ENCODE measurements at places on chromosomes 5 and 9. TPM values are rescaled to one million over a fixed set of nuclear protein-coding genes. Genes with fewer than 3 reads are reported as not detected.

The PCDHGA11 gene
- 1.3 TPM for total RNA-seq

DNA sequence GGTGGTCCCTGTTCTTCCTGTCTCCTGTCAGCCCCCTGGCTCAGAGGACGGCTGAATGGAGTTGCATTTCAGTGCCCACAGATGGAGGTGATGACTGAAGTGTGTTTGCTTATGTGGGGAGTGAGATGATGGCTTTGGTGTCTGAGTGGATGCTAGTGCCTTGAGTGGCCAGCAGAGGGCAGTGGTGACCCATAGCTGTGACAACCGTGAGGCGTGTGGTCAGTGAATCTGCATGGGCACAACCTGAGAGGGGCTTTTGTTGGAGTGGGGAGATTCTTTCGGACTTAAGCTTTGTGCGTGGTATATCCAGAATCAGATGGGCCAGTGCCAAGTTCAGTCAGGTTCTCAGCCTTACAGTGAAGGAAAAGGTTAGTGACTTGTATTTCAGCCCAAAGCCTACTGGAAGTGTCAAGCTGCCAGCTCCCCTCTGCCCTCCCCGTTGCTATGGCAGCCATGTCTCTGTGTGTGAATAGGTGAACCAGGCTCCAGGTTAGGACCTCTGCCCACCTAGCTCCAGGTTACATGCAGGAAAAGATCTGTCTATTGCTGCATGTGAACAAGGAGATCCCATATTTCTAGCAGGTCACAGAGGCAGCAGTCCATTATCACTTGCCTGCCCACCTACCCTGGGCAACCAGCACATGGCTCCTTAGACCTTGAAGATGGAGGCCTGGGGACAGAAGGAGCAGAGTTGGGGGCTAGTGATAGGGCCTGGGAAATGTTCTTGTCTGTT lies 14.7 kb upstream of the CXXC5 start:
- peak; percentile 71 for DNase-seq

GRCh38 chr9:112863746-112864145 lies 26.9 kb downstream of the SLC46A2 start:
- DNase-seq: no peak

The MELK gene
- not detected for total RNA-seq

GRCh38 chr9:105842023-105842644 lies 147.8 kb downstream of the TMEM38B start:
- DNase-seq: no peak

- DNase-seq: no peak
These were observed 15.9 kb downstream of the SCAMP1 start for GRCh38 chr5:78376315-78376714.

DNA sequence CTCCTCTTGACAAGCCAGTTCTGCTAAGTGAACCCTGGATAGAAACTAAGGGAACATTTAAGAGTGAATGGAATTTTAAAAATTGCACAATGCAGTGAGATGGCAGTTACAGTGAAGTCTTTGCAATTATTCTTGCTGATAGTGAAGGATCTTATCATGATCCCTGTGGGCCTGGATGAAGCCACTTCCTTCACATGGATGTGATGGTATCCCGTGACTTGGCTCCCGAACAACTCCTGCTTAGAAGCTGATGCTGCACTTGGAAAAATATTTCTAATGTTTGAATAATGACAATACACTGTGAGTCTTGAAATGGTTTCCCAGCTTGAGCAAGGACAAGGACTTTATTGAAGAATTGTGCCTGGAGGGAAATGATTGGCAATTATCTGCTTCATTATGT lies 49.2 kb upstream of the NTRK2 start:
- DNase-seq: peak; percentile 44

The LHX6 gene
- 5.3 TPM for total RNA-seq

GRCh38 chr9:118985851-118986250 lies 383.4 kb downstream of the BRINP1 start:
- DNase-seq: no peak

- peak; percentile 70 for DNase-seq
These were observed 303.2 kb downstream of the ACTL7B start for GRCh38 chr9:108552459-108553040.

The OTULINL gene
- total RNA-seq: 20.4 TPM

DNA sequence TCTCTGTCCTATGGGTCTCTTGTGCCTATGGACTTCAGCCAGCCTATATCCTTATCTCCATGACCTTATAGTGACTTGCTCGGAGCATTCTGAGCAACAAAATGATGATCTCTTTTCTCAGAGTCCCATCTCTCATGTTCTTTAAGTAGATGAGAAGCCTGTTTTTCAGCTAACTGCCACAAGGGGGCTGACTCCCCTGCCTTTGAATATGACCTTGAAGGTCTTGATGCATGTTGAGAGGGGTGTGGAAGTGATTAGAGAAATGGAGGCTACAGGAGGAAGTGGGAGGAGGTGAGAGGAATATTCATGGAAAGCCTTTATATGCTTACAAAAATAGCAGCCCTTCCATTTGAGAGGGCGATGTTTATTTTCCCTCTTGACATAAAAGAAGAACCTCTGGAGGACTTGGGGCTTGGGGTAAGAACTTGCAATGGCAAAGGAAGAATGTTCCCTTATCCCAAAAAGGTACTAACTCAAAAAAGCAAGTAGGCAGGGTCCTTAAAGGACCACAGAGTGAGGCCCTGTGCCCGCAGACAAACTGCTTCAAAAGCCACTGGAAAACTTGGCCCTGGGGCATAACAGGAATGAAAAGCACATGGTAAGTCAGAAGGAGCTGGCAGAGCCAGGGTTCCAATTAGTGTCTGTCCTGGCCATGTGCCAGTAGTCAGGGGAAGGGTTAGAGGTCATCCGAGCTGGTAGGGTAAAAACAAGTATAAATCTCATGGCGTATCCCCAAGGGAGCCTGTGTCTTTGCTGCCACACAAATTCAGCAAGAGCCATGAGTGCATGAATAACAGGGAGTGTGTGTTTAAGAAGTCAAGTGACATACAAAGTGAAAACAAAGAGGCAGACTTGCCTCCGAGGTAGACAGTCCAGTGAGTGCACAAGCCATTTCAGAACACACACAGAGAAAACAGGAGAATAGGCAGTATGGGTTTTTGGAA lies 39.1 kb downstream of the FGD3 start:
- DNase-seq: peak; percentile 38

DNA sequence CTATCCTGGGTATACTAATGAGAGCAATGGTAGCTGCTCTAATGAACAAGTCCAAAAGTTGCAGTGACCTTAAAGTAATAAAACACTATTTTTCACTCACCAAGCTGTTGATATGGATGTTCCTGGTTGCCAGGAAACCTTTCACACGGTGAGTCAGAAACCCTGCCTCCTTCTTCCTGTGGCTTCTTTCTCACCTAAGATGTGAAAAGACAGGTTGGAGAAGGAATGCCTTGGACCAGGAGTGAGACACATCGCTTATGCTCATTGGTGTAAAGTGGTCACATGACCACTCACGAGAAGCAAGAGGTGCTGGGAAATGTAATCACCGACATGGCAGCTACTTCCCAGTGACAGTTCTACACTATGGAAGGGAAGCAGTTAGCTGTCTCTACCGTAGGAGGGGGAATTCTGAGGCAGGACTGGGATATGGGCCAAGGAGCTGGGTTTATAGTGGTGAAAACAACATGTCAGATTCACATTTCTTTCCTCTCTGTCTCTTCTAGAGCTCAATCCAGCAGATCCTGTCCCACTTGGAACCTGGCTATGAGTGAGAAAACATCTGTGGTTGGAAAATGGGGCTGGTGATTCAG lies 320.4 kb upstream of the KLF4 start:
- DNase-seq: no peak

DNA sequence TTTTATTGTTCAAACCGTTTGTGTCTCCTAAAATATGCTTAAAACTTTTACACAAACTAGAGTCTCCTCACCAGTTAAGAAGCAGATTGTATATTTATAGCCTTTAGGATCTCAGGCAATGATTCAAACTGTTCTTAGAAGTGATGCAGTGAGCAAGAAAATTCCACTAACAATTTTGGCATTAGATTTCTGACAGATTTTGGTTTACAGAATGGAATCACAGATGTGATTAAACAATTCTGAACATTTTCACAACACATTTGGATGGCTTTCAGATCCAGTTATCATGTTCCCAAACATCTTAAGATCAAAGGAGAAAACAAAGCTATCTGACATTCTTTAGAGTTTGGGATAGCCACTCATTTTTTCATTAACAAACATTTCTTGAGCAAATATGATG lies 181.7 kb upstream of the RIOK2 start:
- no peak for DNase-seq

- DNase-seq: no peak
These were observed 108.6 kb upstream of the MINAR2 start for GRCh38 chr5:129639331-129639730.

GRCh38 chr5:998246-999031 lies 10.2 kb upstream of the NKD2 start:
- peak; percentile 13 for DNase-seq

GRCh38 chr5:1481266-1481958 lies 36.2 kb upstream of the SLC6A3 start:
- DNase-seq: no peak

The HMHB1 gene
- not detected for total RNA-seq

The PAEP gene
- not detected for total RNA-seq

The PLAC8L1 gene
- total RNA-seq: not detected

GRCh38 chr5:142976861-142977260 lies 206.7 kb downstream of the ARHGAP26 start:
- DNase-seq: no peak

The NTRK2 gene
- 1.4 TPM for total RNA-seq

DNA sequence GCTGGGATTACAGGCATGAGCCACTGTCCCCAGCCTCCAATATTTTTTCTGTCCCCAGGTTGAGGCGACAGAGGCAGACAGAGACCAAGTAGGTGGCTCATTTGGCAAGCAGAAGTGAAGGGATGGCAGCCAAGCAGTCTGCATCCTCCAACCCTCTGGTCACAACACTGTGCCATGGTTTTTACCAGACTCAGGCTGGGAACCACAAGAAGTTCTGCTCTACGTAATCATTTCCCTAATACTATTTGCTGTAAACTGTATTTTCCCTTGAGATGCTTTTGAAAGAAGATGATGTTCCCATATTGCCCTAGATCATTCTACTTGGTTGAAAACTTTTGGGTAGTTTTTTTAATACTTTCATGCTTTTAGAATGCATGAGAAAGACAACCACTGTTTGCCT lies 40.5 kb downstream of the PTTG1 start:
- no peak for DNase-seq

DNA sequence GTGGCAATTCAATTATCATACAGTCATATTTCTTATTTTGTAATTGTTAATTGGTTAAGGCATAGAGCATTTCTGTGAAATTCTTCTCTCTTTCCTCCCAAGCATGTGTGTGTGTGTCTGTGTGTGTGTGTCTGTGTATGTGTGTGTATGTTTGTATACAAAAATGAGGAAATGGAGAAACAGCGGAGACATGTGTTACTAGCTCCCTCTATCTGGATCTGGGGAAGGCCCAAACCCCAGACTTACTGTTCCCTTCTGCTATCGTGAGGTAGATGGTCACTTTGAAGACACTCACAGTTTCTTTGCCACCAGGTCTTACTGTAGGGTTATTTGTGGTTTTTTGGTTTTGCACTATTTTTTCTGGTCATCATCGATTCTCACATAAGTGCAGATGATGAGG lies 11.4 kb upstream of the C5orf63 start:
- DNase-seq: no peak

DNA sequence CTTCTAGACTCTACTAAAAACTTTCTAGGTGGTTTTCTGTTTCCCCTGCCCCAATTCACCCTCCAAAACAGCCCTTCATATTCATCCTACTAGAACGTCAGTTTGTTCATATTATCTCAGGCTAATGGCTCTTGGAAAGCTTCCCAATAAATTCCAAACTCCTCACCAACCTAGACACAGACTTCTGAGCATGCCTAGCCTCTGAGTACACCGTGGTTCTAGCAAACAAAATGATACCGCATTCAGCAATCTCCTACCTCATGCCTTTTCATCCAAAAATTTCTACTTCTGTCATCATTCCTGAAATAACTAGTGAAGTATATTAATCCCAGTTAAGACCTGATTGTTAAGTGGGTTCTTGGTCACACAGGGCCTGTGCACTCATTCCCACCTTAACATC lies 46.5 kb upstream of the NR5A1 start:
- no peak for DNase-seq

DNA sequence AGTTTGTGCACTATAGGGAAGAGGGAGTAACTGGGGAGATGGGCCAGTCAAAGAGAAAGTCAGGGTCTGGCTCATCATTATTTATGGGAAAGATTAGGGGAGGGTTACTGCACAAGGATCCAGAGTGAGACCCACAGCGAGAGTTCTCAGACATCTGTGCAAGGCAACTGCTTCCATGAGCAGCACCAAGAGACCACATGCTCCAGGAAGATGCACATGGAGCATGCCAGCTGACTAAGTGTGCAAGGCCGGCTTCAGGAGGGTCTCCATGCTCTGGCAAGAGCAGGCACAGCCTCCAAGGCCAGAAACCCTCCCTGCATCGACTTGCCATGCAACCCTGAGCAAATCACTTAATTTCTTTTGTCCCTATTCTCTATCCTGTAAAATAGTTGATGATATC lies 616.9 kb downstream of the CSNK1G3 start:
- DNase-seq: no peak

GRCh38 chr5:81572201-81572600 lies 178.3 kb upstream of the ACOT12 start:
- DNase-seq: no peak

The TERT gene
- not detected for total RNA-seq

DNA sequence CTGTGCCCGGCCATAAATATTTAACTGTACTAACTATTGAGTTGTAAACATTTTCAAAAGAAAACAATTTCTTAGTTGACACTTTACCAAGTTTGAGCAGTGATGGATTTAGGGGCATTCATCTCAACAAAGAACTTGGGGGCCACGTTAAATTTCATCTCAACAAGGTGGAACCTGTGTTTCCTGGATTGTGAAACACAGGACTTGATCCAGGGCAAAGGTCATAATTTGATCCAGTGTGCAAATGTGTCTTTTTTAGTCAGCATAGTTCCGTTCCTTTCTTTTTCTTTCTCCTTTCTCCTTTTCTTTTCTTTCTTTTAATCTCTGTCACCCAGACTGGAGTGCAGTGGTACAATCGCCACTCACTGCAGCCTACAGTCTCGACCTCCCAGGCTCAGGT lies 3.1 kb downstream of the GFRA3 start:
- no peak for DNase-seq
